ENCODE measurements at places on chromosomes 2 and 18.

- no peak for DNase-seq
Measured at GRCh38 chr18:31072175-31072574, 29.6 kb upstream of the DSC3 start.

DNA sequence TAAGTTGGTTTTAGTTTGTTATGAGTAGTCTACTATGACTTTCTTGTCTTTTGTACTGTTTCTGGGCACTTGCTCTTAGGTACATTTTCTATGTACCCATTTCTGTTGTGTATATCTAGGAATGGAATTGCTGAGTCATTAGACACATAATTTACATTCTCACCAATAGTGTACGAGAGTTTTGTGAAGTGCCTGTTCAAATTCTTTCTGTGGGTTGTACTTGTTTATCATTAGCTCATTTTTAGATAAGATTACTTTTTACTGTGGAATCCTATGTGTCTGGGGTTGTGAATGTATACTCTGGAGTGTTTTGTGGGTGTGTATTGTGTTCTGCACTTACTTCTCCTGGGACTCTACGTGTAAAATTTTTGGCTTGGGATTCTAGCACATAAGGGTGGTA lies 36.6 kb upstream of the CD28 start:
- no peak for DNase-seq

DNA sequence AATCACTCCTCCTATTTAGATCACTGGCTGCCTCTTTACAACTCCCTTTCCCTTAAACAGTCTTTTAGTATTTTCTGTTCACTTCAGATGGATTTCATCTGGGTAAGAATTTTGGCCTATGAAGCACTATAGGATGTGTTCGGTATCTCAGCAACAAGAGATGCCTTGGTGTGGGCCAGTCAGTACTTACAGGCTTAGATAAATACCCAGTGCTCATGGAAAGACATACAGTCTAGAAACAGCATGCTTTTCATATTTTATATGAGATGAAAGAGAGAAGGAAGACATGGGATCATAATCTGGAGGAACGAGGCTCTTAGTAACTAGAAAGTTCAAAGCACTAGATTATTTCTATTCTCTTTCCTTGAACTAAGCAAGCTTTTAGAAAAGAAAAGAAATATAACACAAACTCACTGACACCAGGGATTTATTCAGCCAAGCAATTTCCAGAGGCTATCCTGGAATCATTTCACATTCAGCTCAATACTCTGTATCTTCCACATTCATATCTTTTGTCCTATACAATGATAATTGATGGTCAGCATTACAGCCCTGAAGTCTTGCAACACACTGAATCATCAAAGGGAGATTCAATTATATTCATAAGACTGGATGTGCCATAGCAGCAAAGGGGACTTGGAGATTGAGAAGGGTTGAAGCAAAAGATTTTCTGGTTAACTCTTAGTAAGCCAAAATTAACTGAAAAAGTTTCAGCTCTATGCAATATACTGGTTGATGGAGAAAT lies 408.8 kb upstream of the LYPD1 start:
- no peak for DNase-seq

DNA sequence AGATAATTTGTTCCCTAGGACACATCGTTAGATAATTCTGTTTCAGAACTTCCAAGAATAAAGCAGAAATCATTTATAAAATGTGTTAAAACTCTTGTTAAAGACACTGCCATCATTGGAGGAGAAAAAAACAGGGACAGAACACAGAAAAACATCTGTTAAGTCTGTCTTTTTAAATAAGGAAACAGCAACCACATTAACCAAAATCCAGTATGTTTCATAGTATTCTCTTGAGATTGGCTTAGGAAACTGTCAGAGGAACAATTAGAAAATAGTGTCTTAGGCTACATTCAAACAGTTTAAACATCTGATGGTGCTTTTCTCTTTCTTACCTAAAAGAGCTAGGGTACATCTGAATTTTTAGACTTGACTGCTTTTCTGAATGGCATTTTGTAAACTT lies 81.6 kb downstream of the PMS1 start:
- no peak for DNase-seq

DNA sequence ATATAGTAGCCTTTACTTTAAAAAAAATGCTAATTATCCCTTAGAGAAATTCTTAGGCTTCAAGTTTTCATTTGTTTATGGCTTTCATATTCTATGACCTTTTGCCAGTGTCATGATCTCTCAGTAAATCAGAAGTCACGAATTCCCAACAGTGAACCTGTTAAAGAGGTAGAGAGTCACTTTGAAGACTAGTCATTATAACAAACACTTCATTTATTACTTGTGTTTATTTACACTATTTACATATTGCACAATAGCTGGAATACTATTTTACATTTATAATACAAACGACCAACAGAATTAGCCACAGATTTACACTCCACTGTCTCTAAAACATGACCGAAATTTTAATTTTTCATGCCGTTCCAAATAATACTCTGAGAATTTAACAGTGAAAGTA lies 8.5 kb downstream of the ALKAL2 start:
- DNase-seq: no peak

DNA sequence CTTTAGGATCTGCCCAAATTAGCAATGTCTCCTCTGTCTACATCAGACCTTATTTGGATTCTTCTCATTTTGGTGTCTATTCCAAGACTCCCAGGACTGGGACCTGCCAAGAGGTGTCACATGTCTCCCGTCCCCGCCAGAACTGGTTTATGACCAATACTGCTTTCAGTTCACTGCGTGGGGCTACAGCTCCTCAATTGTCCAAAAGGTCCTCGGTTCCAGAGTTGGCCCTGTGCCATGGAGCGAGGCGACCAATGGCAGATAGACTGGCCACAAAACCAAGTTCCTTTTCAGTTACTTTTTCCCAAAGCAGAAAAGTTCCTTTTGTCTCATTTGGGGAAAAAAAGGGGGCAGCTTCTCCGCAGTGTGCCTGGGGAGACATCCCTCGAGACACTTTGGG lies 144.1 kb upstream of the ZNF236 start:
- no peak for DNase-seq

DNA sequence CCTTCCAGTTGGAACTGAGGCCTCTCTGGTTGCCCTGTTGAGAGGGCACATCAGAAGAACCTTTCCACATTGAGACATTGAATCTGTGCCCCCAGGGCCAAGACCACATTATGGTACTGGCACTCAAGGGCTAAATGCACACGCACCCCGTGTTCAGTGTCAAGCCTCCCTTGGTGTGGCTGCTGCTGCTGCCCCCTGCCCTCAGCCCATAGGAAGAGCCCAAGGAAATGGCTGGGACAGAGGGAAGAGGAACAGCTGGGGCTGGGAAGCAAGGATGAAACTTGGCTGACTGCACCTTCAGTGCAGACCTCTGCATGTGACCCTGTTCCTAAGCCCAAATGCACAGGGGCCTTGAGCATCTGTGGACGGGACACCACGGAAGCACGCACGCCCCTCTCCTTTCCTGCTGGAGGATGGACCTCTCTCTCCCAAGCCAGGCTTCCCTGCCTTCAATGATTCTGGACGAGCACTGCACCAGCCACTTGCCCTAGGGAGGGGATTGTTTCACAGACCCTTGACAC lies 40.2 kb downstream of the NIFK start:
- DNase-seq: no peak

DNA sequence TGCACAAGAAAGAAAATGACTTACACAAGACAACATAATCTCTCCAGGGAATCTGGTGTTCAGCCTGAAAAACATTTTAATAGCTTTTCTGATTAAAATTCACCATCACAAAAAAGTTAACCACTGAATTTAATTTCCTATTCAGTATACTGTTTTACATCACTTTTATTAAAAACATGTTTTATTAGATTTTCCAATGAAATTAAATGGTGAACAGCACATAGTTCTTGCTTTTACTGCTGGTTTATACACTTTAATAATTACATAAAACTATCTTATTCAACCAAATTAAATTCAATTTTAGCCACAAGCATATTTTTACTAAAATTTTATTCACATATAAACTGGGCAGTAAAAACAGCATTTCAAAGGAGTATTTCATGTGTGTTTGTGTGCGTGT lies 138.3 kb downstream of the NOL4 start:
- no peak for DNase-seq

DNA sequence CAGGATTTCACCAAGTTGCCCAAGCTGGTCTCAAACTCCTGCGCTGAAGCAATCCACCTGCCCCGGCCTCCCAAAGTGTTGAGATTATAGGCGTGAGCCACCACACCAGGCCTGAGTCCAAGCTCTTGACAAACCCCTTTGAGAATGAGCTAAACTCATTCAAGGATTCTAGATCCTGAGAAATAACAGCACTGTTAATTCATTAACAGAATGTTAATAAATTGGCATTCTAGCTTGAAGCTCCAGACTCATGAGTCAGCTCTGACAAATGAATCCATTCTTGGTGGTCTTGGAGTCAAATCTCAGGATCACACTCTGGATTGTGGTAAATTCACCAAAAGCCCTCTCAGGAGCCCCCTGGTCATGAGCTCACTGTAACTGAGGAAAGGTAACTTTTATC lies 1.8 kb downstream of the NARS1 start:
- no peak for DNase-seq
